ENCODE measurements at places on chromosomes 7 and 10. TPM values are rescaled to one million over a fixed set of nuclear protein-coding genes. Genes with fewer than 3 reads are reported as not detected.

DNA sequence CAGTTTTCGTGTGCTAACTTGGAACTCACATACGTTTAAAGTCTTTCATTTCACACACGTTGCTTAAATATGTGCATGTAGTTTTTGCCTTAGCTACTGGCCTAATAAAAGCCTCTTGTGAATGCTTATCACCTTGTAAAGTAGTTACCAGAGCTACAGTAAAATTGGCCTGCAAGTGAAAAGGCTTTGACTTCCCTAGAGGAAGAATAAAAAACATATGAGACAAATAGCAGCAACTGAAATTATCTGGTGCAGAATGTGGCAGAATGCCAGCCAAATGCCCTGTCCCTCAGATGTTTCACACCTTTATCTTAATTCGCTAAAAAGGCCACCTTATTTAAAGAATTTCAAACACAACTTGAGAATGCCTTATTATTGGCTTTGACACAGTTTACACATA lies 28.1 kb upstream of the RPA3 start:
- DNase-seq = no peak
- H3K4me3 ChIP-seq = no peak overlapping the region
- H3K4me1 ChIP-seq = no peaks in the 10 kb centered on the region
- H3K27me3 ChIP-seq = no peaks in the 10 kb centered on the region
- no peaks in the 10 kb centered on the region for H3K36me3 ChIP-seq
- H3K27ac ChIP-seq = no peak overlapping the region

Gene ZNF736
- 20.8 TPM for total RNA-seq

- H3K4me1 ChIP-seq = no peaks in the 10 kb centered on the region
- no peaks in the 10 kb centered on the region for H3K27me3 ChIP-seq
- DNase-seq = no peak
- H3K4me3 ChIP-seq = no peak overlapping the region
Measured at GRCh38 chr7:74718336-74718735, 55.5 kb upstream of the NCF1 start.

Gene FAM237B
- not detected for total RNA-seq

Gene NPSR1
- total RNA-seq = not detected

Gene DLX5
- not detected for total RNA-seq

DNA sequence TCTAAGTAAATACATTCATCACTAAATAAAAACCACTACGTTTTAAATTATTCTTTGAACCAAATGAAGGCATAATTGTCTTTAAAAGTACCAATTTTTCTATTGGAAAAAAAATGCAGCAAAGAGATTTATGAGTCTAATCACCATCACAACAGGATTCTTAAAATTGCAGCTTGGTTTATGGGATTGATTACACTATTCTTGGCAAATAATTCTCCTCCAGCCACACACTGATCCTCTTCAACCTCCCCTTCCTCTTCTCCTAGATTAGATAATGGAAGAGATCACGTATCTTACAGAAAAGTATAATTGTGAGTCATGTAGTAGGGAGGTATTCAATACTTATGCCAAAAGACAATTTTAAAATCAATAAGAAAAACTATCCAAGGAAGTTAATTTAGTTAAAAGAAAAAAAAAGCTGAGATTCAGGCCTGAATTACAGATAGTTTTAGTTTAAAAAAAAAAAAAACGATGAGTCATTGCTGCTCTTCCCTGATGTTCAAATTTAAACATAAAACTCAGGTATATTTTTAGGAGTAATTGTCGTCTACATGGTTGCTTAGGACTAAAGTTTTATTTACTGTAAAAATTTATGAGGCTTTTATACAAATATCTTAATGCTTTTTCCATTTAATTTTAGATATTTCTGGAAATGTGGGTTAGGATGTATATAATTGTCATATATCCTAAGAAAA lies 133.7 kb upstream of the CDK1 start:
- no peaks in the 10 kb centered on the region for H3K27me3 ChIP-seq
- H3K36me3 ChIP-seq = no peaks in the 10 kb centered on the region
- no peak overlapping the region for H3K4me3 ChIP-seq
- H3K27ac ChIP-seq = no peak overlapping the region
- DNase-seq = no peak

Gene NUDT13
- 3.9 TPM for total RNA-seq

- H3K27me3 ChIP-seq = no peaks in the 10 kb centered on the region
- H3K4me3 ChIP-seq = no peak overlapping the region
- no peak overlapping the region for H3K27ac ChIP-seq
- H3K4me1 ChIP-seq = no peaks in the 10 kb centered on the region
- no peak for DNase-seq
Measured at GRCh38 chr7:18828260-18828993, 289.0 kb downstream of the TWIST1 start.

- H3K4me3 ChIP-seq = no peak overlapping the region
- H3K27me3 ChIP-seq = peaks cover 11% of the 10 kb centered on the region
- no peak overlapping the region for H3K27ac ChIP-seq
- H3K4me1 ChIP-seq = no peaks in the 10 kb centered on the region
Measured at GRCh38 chr10:98039690-98040381, 9.4 kb upstream of the CRTAC1 start.

Gene GFRA1
- total RNA-seq = 3.2 TPM

- peaks cover 14% of the 10 kb centered on the region for H3K4me1 ChIP-seq
- no peak for DNase-seq
- no peak overlapping the region for H3K27ac ChIP-seq
- no peaks in the 10 kb centered on the region for H3K27me3 ChIP-seq
- no peak overlapping the region for H3K4me3 ChIP-seq
- H3K36me3 ChIP-seq = no peaks in the 10 kb centered on the region
Measured at GRCh38 chr10:86798611-86799010, 42.2 kb downstream of the BMPR1A start.

Gene NAT16
- total RNA-seq = not detected

DNA sequence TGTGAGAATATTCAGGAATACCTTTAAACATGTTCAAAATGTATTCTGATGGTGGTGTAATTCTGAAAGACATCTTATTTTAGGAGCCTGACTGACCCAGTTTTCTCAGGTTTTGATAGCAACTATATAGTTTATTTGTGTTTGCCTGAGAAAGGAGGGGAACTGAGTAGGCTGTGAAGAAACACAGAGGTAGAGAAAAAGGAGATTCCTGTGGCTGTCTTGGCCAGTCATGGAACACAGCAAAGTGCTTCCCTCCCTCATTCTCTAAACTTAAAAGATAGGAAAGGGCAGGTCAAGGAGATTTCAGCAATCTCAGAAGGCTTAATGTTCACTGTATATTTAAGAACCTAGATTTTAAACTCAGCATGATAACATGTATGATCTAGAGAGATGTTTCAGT lies 43.5 kb downstream of the ZMYND11 start:
- no peaks in the 10 kb centered on the region for H3K27me3 ChIP-seq
- H3K27ac ChIP-seq = no peak overlapping the region
- no peaks in the 10 kb centered on the region for H3K4me1 ChIP-seq
- H3K4me3 ChIP-seq = no peak overlapping the region
- no peak for DNase-seq

DNA sequence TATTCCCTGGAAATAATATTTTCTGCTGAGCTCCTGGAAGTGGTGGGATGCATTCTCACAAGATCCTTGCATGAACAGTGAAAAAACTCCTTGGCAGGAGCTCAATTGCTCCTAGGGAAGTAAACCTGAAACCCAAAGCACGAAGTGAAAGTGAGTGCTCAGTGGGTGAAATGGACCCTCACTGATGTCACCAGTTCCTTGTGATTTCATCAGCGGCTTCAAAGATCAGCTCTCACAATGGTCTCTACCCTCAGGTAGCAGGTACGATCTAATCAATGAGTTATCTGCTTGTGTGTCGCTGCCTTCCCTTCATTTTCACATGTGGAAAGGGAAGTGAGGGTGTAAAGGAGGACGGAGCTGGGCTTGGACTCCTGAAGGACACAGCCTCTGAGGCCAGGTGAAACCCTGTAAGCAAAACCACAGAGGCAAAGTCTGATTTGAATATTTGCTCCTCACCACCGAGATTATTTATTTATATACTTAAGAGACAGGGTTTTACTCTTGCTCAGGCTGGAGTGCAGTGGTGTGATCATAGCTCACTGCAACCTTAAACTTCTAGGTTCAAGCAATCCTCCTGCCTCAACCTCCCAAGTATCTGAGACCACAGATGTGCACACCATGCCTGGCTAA lies 255.4 kb upstream of the LYZL1 start:
- no peaks in the 10 kb centered on the region for H3K4me1 ChIP-seq
- H3K27me3 ChIP-seq = no peaks in the 10 kb centered on the region
- no peak for DNase-seq
- H3K27ac ChIP-seq = no peak overlapping the region

DNA sequence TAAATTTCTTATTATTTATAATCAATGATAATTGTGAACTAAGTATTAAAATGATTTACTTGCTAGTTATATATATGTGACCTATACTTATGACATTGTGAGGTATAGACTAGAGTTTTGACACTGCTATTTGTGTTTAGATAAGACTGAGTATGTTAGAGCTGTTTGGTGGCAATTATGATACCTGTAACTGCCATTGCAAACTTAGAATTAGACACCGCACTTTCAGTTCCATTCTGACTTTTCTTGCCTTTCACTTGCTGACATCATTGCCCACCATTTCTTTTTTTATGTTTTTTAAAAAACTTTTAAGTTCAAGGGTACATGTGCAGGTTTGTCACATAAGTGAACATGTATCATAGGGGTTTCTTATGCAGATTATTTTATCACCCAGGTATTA lies 214.5 kb downstream of the MBL2 start:
- no peaks in the 10 kb centered on the region for H3K27me3 ChIP-seq
- DNase-seq = no peak
- H3K36me3 ChIP-seq = no peaks in the 10 kb centered on the region
- no peaks in the 10 kb centered on the region for H3K4me1 ChIP-seq

- no peaks in the 10 kb centered on the region for H3K36me3 ChIP-seq
- no peaks in the 10 kb centered on the region for H3K4me1 ChIP-seq
- no peak overlapping the region for H3K27ac ChIP-seq
- H3K4me3 ChIP-seq = no peak overlapping the region
- DNase-seq = no peak
Measured at GRCh38 chr7:141333459-141333858, 217.8 kb upstream of the AGK start.

- H3K4me3 ChIP-seq = no peak overlapping the region
- DNase-seq = no peak
- H3K36me3 ChIP-seq = no peaks in the 10 kb centered on the region
- no peaks in the 10 kb centered on the region for H3K27me3 ChIP-seq
- H3K4me1 ChIP-seq = peaks cover 32% of the 10 kb centered on the region
Measured at GRCh38 chr7:6250364-6250833, 22.0 kb downstream of the CYTH3 start.
